ENCODE measurements at places on chromosomes 3 and 15.

DNA sequence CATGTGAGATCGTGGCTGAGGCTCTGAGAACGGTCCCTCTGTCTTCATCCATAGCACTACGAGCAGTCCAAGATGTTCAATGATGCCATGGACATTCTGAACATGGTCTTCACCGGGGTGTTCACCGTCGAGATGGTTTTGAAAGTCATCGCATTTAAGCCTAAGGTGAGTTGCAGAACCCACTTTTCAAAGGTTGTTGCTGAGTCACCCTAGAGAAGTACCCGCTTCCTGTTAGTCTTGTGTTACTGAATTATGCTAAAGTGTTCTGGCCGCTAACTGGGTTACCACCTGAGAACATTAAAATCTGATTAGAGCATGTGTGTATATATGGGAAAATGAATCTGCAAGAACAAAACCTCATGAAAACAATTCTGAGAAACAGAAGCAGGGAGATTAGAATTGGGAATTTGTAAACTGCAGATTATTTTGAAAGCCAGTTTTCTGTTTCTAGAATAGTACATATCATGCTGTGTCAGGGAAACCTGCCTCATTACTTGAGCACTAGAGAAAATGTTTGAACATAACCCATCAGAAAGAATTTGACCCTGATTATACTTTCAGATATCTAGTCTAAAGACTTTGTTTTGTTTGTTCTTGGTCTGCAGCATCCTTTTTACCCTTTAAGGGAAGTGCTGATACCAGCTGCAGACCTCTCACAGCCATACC is 92.6 kb downstream of the CHDH start:
- DNase-seq: no peak

GRCh38 chr3:14286887-14287500 is 108.4 kb downstream of the LSM3 start:
- DNase-seq: no peak

DNA sequence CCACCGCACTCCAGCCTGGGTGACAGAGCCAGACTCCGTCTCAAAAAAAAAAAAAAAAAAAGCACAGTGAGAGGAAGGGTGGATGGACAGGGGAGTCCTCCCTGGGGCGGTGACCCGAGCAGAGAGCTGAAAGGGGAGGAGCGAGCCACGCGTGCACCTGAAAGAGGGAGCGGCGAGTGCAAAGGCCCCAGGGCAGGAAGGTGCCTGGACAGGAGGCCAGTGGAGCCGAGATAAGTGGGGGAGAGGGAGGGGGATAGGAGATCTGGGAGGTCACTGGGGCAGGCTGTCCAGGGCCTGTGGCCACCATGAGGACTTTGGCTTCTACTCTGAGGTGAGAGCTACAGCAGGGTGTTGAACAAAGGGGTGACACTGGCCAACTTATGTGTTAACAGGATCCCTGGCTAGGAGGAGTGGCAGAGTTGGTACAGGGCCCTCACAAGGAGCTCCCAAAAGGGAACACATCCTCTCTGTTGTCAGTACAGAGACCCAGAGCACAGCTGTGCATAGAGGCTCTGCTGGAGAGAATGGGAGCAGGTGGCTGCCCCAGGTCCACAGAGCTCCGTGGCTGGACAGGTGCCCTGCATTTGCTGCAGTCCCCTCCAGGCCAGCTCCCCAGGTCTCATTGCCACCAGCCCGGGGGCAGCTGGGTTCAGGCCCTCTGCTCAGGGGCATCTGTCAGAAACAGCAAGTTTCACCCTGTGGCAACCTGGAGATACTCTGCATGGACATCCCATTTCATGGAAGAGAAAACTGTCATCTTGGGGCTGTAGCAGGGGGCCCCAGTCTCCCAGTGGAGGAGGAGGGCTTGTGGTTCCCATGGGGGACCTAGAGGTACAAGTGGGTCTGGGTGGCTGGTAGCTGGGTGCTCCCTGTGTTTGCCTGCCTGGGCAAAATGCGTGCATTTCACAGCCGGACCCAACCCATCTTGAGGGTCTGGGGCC is 28.5 kb downstream of the FBLN2 start:
- DNase-seq: no peak

GRCh38 chr3:29186982-29187725 is 93.7 kb upstream of the RBMS3 start:
- DNase-seq: no peak

GRCh38 chr3:146536681-146537080 is 7.7 kb downstream of the PLSCR1 start:
- DNase-seq: no peak

DNA sequence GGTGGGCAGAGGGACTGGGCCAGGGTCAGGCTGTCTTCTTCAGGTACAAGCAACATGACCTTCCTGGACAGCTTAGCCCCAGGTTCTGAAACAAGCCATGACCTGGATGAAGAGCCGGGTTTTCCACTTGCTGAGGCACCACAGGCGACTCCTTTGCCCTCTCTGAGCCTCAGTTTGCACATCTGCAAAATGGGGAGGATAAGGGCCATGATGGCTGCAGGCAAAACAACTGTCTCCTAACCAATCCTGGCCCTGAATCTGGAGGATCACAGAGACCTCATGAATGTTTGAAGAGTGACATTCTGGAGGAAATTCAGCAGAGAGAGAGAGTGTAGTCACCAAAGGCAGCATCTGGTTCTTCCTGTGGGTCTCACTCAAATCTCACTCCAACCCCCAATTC is 8.0 kb downstream of the SLC6A1 start:
- DNase-seq: no peak

- DNase-seq: no peak
These were observed 102.8 kb downstream of the KCNH8 start for GRCh38 chr3:19250959-19251610.

GRCh38 chr3:33699275-33699674 is 18.8 kb downstream of the CLASP2 start:
- no peak for DNase-seq

GRCh38 chr3:57500506-57500905 is 43.6 kb downstream of the DNAH12 start:
- peak; percentile 5 for DNase-seq

GRCh38 chr15:83971992-83972391 is 263.6 kb upstream of the GOLGA6L4 start:
- no peak for DNase-seq

DNA sequence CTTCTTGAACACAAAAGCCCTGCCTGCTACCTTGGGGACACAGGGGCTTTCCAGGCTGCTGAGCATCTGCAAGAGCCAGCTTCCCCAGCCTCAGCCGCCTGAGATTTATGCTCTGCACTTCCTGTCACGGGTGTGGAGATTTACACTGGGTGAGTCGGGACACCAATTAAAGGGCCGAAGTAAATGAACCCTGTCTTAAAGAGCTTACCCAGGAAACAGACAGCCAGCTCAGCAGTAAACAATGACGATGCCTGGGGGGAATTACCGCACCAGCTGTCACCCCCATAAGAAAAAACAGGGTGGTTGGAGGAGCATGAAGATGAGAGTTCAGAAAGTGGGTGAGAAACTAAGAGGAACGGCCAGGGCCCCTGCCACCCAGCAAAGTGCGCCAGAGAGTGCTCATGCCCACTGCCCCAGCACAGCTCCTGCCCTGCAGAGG is 37.5 kb upstream of the IQSEC1 start:
- peak; percentile 20 for DNase-seq

GRCh38 chr3:103134023-103134724 is 699.4 kb downstream of the ZPLD1 start:
- DNase-seq: no peak

DNA sequence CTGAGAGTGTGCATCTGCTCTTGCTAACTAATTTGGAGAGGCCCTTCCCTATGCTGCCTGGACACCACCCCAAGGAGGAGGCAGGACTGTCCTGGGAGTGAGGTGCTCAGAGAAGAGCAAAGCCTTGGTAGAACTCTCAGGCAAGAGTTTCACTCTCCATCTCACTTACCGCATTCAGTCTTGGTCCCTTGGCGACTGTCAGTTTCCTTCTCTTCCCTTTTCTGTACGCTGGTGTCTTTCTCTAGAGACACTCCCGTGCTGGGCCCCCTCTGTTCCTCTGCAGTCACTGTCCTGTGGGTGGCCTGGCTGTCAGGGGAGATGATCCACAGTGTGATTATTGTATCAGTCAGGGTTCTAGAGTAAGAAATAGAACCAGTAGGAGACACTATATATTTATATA is 44.0 kb downstream of the IDH2 start:
- no peak for DNase-seq
